Stimulated activated CD4-positive, alpha-beta T cell treated with anti-CD3 and anti-CD28 coated beads, Interleukin-1b, Interleukin-23, amount 100 ng/mL, for 1 hour (primary cell): ENCODE measurements at places on chromosomes 12 and 14.

DNA sequence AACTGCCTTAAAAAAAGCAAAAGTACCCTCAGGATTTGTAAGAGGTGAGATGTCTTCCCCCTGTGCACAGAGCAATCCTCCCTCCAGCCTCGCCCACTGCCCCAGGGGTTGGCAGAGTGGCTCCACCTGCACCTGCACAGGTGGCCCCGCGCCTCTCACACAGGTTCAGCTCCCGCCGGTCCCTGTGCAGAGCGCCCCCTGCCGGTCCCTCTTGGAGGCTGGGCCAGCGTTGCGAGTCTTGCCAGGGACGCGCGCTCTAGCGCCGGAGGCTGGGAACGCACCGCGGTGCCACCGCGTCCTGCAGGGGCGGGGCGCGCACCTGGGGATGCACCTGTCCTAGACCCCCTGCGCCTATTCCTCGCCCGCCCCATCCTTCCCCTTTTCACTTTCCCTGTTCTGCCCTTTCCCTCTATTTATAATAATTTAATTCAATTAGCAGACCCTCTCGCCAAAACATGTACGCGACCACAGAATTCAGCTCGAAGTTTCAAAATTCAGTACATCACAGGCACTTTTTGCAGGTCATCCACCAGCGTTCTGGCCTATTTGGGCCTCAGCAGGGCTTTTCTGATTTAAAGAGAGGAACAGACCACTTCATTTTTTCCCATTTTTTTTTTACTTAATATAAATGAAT is 618.6 kb downstream of the AACS start:
- DNase-seq: no peak

DNA sequence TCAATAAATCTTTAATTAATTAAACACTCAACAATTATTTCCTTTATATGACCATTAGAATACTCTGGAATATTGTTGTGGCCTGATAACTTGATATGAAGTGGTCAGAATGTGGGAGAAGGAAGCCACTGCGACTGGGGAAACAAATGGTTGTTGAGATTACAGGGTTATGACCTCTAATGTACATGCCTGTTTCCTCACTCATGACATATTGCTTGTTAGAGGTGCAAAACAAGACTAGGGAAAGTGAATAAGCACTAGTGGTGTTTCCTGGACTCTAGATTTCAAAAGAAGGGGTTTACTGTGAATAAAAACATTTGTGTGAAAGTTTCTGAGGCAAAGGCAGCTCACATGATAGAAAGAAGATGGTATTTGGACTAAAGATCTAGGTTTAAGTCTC is 53.3 kb downstream of the STAB2 start:
- no peak for DNase-seq

DNA sequence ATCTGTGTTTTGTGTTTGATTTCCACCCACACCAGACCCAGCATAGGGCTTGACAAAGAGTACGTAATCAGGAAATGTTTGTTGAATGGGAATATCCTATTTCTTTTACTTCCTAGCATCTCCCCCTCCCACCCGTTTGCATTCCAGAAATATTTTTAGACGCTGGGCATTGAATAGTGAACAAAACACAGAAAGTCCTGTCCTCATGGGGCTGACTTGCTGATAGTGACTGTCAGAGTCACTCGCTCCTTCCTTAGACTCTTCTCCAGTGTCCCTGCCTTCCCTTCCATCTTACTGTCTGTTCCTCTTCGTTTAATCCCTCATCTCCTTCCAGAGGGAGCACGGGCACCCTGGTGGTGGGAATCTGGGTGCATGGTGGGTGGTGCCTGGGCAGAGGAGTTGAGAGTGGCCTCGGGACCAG is 53.6 kb downstream of the SLC25A47 start:
- no peak for DNase-seq

DNA sequence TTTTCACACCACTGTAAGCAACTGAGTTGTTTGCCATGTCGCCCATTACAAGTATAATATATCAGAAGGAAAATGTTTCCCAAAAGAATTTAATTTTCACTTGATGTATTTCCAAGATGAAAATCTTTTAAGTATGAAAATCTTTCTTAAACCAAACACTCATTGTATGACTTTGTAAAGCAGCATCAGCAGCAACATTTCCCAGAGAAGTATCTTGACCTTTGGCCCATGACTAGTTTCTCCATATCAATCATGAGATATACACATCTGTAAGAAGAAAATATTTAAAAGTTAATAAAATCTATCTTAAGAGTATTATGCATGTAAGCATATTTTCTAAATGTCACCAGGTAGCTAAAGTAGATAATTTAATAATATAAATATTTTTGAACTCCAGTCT is 52.8 kb downstream of the ATP2B1 start:
- DNase-seq: no peak

- DNase-seq: no peak
Measured at GRCh38 chr12:3214526-3215365, 137.6 kb downstream of the TSPAN9 start.

DNA sequence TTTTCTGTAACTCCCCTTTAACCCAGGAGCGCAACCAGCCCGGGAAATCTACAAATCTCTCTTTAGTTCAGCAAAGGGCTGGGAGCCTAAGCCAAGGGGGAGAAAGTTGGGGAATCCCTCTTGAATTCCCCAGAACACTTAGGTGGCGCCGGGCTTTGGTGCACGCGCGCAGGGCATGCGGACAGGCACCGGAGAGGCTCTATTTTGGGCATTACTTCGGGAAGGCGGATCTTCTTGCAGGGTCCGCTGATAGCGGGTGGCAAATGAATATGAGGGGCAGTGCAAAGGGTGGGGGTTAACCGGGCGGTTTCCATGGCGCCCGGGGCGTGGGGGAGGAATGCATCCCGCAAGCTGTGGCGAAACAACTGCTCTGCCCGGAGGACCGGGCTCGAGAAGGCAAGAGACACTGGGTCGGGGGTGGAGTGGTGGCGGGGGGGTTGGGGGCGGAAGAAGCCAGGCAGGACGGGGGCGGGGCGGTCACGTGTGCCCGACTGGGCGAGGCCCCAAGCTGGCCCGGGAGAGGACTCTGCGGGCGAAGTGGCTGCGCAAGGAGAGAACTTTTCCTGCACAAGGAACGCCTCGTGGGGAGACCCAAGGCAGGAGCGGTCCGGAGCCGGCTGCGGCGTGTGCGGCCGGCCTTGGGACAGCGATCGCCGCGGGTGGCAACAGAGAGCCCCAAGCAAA is at the start of gene FLVCR2:
FLVCR2 (plus strand) TSS at position 519 of the 684 bp plus-strand sequence. CDS start 353 bp downstream, outside the sequence.
- DNase-seq: peak; percentile 27

- DNase-seq: no peak
Measured at GRCh38 chr14:23171222-23171975, 12.1 kb downstream of the SLC7A8 start.

DNA sequence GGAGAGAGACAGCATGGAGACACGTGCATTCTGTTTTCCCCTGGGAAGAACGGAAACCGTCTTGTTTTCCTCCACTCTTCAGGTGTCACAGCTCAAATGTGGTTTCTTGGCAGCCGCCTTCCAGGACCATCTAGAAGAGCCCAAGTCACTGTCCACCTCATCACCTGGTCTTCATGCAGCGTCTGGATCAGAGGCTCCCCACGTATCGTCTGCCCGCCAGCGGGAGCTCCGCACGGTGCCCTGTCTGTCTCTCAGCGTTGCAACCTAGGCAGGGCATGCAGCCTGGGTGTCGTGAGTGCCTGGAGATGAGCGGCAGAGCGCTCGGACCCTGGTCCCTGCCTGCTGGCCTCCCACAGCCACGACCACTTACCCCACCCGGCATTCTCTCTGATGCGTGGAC is 117.5 kb downstream of the PIWIL1 start:
- no peak for DNase-seq

DNA sequence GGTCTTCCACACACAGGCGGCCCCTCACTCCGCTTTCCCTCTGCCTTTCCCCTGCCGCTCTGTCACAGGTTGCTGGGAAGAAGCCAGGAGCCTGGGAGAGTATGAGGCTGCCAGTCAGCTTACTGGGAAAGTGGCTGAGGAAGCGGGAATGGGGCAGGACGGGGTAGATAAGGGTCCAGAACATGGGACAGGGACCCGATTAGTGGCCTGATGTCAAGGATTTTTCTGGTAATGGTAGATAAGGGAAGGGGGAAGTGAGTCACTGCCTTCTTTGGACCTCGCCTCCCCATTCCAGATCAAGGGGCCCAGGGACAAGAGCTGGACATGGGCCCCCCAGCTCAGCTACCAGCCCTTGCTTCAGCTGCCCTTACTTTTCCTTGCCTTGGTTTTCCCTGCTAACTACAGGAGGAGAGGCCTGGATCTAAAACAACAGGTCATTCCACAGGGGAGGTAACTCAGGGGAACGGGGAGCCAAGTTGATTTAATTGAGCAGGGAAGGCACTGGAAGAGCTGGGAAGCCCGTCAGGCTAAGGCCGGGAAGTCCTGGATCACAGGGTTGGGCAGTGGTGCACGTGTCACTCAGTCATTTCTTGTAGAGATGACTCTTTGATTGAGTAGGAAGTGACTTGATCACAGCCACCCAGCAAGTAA is 3.5 kb upstream of the LPAR5 start:
- no peak for DNase-seq

GRCh38 chr12:124678421-124678893 is 111.0 kb upstream of the NCOR2 start:
- no peak for DNase-seq

DNA sequence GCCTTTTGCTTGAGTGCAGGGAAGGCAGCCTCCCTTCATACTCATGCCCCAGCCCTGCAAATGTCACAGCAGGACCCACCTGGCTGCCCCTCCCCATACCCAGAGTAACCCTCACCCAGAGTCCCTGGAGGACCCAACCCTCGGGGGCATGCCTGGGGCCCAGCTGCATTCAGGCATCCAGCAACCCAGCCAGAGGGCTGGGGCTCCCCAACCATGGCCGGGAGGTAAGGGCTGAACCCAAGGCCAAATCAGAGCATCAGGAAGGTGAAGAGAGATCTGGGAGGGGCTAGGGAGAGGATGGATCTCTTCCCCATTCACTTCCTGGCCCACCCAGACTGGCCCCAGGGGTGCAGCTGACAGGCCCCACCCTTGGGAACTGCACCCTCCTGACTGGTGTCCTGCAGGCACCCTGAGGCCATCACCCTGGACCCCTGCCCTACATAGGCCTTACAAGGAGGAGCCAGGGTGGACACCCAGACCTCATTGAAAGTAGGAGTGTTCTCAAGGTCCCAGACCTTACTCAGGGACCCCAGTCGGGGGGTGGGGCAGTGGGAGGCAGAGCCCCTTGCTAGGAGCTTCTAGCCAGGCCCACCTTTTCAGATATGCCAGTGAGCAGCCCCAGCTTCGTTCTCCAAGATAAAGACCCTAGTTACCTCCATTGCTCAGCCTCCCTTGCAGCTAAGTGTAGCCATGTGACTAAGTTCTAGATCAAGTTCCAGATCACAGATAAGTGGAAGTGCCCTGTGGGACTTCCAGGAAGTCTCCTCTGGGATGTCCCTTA is 849 bp upstream of the PLD4 start:
- no peak for DNase-seq

DNA sequence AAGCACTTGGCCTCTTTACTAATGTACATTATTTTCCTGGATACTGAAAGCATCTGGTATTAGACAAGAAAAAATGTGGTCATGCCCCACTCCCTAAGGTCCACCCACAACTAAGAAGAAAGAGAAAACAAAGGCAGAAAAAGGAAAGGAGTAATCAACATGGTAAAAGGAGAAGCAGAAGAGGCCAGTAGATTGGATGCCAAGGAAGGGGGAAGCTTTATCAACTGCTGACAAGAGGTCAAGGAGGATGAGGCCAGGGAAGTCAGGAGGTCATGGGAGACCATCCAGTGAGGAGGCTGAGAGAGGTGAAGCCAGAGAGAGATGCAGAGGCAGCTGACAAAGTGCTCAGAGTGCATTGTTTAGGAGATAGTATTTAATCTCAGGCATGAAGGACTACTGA is 383.5 kb downstream of the ZFP36L1 start:
- no peak for DNase-seq

GRCh38 chr14:62532181-62532580 is 513.1 kb downstream of the KCNH5 start:
- DNase-seq: no peak

GRCh38 chr14:63308723-63309317 is 9.9 kb downstream of the GPHB5 start:
- DNase-seq: no peak

DNA sequence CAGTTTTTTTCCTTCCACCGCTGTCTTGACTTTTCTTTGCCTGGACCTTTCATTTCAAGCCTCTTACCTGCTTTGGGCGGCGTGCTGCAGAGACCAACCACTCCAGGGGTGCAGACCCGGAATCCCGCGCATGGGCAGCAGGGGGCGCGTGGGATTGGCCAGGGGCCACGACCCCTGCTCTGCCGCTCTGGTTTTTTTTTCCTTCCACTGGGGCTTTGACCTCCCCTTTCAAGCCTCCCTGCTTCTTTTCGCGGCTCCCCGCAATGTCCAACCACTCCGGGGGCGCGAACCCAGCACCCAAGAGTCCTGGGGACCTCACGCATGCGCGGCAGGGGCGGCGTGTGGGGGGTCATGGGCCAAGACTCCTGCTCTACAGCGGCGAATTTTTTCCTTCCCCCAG is 325.1 kb downstream of the ALG10 start:
- no peak for DNase-seq

GRCh38 chr12:14854586-14855183 is 11.4 kb upstream of the ART4 start:
- no peak for DNase-seq

- no peak for DNase-seq
Measured at GRCh38 chr14:92651758-92652406, 96.5 kb downstream of the LGMN start.

DNA sequence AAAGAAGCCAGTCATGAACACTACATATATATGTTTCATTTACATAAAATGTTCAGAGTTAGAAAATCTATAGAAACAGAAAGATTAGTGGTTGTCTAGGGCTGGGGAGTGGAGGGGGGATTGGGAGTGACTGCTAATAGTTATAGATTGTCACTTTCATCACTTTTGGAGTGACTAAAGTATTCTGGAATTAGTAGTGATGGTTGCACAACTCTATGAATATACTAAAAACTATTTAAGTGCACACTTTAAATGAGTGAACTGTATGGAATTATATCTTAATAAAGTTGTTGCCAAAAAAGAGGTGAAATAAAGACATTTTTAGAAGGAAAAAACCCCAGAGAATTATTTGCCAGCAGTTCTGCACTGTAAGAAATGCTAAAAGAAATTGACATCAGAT is 9.5 kb downstream of the CATSPERB start:
- no peak for DNase-seq

- no peak for DNase-seq
Measured at GRCh38 chr12:44930972-44931600, 55.0 kb upstream of the NELL2 start.

DNA sequence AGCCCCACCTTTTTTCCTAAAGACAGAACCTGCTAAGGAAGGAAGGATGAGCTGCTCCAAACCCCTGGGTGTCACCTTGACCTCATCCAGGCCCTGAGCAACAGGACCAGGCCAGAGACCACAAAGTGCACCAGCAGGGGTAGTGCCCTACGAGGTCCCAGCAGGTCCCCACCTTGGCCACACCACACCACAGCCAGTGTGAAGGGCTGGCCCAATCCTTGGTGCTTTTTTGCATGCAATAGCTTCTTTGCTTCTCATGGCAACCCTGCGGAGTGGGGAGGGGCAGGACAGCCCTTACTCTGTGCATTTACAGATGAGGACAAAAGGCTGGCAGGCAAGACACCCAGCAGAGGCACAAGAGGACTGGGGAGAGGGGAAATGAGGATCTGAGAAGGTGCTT is 352.6 kb downstream of the BCL11B start:
- DNase-seq: no peak

- DNase-seq: peak; percentile 63
Measured at GRCh38 chr14:65961004-65961403, 525.2 kb upstream of the CCDC196 start.

GRCh38 chr14:85822236-85822635 is 292.3 kb downstream of the FLRT2 start:
- DNase-seq: no peak
